Vein endothelial cell (primary cell): ENCODE measurements at places on chromosomes 5 and 9. TPM values are rescaled to one million over a fixed set of nuclear protein-coding genes. Genes with fewer than 3 reads are reported as not detected.

IFNK gene
- not detected in 2 replicates for total RNA-seq

PCDHA6 gene
- total RNA-seq, result 0.19 and 0.33 TPM in 2 replicates

DRD1 gene
- total RNA-seq, result not detected in 2 replicates

TMC1 gene
- 0.33 and 0.67 TPM in 2 replicates for total RNA-seq

FSD1L gene
- 3.6 and 6.9 TPM in 2 replicates for total RNA-seq
